Stimulated activated CD8-positive, alpha-beta memory T cell treated with anti-CD3 and anti-CD28 coated beads, Interleukin-7, amount 100 ng/mL, for 4 hours (primary cell): ENCODE measurements at places on chromosomes 5 and 9.

DNA sequence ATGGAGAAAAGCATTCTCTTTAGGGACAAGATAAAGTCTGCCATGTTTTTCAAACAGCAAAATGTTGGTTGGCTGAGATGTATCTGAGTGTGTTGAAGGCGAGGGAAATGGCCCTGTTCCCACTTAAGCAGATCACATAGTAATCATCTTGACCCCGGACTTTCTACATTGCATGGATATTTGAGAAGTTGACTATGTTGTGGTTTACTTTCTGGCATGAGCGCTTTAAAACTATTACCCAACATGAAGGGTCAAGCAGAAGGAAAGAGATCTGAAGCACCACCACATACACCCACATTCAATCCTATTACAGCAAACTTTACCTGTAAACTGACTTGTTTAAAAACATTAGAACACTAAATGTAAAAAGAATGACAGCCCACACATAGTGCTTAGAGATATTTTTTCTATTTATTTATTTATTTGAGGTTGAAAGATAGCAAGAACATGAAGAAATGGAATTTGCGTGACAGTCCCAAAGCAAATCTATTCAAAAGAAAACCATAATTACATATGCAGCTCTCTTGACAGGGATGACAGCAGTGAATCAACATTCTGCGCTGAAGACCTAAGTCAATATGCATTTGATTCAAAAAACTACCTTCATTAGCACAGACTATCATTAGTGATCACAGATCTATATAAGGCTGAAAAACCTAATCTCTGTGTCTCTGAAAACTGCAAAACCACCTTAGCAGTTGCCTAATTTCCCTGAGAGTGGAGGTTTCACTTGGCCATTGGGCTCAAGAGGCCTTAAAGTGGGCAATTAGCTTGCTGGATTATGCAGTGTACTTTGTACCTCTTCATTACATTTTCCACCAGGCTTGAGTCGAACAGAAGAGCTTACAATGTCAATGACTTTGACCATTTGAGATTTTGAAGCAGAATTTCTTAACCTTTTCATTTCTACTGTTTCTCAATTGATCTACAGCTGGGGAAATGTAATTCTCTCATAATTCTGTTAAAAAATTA, 195.0 kb downstream of the PDE4D start:
- DNase-seq = no peak

- no peak for DNase-seq
Observed at GRCh38 chr5:176562189-176562588, 13.0 kb downstream of the CDHR2 start.

- no peak for DNase-seq
Observed at GRCh38 chr5:21646469-21646868, 1206.7 kb downstream of the CDH12 start.

GRCh38 chr9:33178972-33179697, 12.0 kb upstream of the B4GALT1 start:
- no peak for DNase-seq

DNA sequence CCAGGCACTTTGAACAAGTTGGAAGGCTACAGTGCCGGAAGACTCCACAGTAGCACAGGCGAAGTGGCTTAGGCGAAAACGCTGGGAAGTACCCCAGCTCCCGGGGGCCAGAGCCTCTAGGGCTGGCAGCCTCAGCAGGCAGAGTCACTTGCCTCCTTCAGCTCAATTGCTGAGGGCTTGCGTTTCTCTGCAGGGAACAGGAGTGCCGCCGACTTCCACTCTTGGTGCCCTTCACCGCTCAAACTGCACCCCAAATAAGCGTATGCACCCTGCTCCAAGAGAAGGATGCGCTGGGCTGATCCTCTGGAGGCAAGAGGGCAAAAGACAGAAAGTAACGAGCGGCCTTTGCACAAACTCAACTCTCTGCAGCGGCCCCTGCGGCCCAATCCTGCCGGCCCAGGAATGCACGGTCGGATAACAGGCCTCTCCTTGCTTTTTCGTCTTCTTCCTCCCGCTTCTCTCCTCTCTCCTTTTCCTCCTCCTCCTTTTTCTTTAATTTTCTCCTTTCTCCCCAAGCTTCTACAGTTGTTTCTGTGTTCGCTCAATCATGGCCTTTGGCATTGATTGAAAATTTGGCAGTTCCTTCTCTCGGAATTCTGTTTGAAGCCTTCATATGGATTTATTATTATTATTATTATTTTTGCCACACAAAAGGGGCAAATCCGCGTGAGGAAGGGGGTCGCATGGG, 1.1 kb upstream of the S1PR3 start:
- no peak for DNase-seq

- DNase-seq = no peak
Observed at GRCh38 chr5:95519151-95519550, 35.6 kb downstream of the SKIC3 start.

DNA sequence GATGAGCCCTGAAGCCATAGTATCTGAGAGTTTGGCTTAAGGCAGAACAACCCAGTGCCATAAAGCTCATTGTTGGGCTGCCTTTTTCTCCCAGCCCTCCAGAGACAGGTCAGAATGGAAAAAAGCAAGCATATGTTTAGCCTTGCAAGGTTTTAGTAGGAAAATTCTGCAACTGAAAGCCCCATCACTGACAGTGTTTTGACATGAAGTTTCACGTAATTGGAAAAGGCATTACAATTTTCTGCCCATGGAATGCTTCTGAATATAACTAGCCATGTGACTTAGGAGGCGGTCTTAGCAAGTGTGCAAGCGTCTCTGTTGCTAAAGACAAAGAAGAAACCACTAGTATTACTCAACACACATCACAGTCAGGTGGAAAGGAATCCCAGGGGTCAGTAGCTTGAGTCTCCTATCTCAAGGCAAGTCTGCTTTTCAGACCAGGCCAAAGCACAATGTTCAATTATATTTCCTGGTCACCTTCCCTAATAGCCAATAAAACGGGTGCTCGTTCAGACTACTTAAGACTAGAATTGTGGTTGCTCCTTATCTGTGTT, 117.6 kb downstream of the CARTPT start:
- no peak for DNase-seq

DNA sequence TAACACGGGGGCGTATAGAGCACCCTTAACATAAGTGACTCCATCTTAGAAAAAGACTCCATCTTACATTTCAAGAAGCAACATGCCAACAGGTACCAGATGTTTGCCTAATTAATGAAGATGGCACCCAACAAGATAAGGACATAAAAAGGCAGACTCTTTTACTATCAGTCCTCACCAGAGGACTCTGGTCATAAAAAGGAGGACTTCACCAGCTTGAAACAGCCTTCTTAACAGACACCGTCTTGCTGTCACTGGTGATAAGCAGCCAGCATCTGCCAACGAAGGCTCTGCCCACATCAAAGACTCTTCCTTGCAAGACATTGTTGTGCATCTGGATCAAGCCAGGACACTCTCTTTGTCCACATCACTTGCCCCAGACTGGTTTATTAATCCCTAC, 80.3 kb downstream of the S1PR3 start:
- no peak for DNase-seq

GRCh38 chr9:100298378-100298777, 54.4 kb downstream of the TEX10 start:
- DNase-seq = no peak

GRCh38 chr9:93091453-93092081, 4.5 kb upstream of the CARD19 start:
- no peak for DNase-seq

DNA sequence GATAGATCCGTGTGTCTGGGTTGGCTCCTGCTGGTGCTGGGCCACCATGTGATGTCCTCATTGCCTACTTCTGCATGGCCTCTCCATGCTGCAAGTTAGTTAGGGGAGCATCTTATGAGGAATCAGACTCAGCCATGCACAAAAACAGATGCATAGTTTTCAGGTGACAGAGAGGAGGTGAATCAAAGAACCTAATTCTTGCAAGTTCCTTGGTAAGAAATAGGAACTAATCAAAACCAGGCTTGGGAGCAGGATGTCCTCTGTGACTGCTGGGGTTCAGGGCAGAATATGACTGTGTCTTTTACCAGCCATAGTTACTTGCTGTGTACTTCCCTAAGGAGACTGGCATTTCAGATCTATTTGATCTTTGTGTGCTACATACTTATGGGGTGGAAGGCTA, 61.6 kb downstream of the C9orf152 start:
- no peak for DNase-seq

DNA sequence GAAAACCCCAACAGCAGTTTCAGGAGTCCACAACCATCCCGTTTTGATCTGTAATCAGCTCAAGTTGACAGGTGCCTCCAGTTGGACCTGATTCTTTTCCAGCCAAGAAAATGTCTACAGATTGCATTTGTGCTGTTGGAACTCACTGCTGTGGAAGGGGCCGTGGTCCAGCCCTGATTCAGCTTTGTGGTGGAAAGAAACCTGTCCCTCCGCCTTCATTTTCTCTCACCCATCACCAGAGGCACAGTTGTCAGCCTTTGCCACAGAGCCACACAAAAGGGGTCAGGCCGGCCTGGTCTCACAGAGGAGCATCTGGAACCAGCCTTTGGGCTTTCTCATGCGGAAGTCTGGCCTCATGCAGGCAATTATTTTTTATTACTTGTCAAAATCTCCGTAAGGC, 483.6 kb downstream of the GADD45G start:
- DNase-seq = no peak

GRCh38 chr9:77013932-77014596, 5.4 kb upstream of the FOXB2 start:
- DNase-seq = no peak

DNA sequence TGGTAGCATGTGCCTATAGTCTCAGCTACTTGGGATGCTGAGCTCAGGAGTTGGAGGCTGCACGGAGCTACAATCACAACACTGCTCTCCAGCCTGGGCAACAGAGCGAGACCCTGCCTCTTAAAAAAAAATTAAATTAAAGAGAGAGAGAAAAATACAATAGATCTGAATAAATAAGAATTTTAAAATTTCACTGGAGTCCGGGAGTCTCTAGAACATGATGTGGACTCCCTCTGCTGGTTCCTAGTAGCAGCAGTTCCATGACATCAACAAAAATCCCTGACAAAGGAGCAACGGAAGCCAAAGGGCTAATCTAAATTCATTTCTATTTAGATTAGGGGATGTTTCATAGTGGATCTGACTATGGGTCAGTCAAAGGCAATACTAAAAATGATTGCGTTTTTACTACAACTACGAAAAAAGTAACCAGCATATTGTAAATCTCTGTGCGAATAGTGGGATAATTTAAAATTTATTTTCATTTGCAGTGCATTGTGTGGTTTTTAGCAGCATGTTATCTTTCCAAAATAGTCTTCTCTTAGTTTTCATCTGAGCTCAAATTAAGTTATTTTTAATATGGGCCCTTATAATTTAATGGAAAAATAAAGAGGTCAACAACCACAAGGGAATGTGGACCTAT, 6.7 kb downstream of the INIP start:
- DNase-seq = no peak

- no peak for DNase-seq
Observed at GRCh38 chr5:64973215-64973614, 204.5 kb downstream of the CWC27 start.

- DNase-seq = no peak
Observed at GRCh38 chr9:82126256-82126655, 137.7 kb downstream of the SPATA31D1 start.

DNA sequence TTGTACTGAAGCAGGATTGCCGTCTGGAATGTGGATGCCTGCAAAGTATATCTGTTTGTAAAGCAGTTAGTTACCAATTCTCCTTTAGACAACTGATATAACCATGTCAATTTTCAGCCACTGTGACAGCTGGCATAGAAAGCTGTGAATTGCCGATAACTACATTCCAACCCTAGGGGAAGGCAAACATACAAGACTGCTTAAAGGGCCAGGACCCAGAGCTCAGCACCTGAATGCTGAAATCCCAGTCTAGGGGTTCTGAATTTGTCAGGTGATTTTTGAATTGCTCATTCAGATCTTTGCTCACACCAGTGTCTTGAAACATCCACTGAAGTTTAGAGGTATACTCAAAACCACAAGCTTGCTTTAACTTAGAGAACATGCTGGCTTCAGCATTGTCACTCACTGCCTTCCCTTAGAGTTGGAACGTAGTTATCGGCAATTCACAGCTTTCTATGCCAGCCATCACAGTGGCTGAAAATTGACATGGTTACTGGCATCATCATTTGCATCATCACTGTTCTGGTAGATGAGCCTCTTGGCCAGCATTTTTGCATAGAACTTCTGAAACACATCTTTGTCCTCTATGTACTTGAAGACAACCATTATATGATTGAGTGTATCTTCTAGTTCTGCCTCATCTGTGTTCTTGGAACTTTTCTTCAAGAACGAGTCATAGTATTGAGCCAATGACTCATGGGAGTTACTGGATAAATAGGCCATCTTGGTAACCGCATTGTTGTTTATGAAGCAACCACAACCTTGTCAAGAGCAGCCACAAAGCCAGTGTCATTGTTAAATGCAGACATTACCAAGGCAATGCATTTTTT, 82.1 kb downstream of the CCDC192 start:
- DNase-seq = no peak

- DNase-seq = no peak
Observed at GRCh38 chr9:68861436-68861835, 152.5 kb downstream of the PRKACG start.

DNA sequence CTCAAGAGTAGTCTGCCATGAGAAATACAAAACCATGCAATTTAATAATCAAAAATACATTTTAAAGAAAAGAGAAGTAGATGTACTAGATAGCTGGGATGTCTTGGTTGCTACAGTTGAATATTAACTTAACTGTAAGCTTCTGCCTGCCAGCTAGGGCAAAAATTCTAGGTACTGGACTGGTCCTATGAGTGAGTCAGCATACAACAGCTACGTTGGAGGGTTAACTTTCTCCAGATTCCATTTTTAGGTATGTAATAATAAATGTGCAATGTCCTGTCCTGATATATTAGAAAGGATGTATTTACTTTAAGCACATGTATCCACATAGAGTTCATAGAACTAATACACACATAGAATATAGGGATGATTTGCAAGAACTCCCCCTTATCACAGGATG, 230.1 kb downstream of the CAAP1 start:
- DNase-seq = no peak

DNA sequence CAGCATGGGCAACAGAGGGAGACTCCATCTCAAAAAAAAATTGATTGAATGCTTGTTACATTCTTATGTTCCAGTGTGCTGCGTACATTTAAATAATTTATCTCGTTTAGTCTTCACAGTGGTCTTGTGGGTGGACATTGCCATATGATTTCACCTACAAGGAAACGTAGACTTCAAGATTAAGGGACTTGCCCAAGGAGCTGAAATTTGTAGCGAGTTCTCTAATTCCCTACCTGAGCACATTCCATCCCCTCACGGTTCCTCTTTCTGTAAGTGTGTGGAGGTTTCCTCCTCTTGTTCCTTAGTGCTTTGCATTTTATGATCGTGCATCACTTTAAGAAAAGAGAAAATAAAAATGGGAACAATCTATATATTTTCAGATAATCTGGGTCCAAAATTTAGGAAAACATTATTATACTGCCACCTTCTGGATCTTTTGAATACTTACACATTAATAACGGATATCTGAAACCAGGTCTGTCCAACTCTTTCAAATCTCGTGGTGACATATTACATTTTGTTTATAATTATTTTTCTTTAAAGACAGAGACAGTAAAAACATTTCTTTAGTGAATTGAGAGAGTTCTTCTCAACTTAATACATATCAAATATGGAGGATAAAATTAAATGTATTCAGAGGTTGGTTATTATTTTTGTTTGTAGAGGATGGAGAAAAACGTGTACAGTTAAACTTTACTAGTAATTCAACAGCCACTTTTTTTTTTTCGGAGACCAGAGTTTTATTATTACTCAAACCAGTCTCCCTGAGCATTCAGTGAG, 29.9 kb upstream of the C7 start:
- DNase-seq = no peak
